ENCODE measurements at places on chromosomes 3 and 15.

DNA sequence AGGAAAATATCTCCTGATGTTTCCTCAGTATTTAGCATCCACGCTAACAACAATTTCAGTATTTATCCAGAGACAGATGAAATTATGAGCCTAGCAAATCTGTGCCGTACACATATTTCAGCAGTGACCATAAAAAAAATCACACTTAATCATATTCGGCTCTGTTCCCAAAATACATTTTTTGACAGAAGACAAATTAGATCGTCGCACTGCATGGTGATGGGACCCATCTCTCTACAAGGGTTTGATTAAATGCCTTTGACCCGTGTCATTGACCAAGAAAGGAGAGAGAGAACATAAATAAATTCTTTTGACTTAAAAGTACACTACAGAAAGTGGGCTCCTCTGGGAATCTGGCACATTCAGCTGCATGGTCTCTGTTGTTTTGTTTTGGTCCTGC lies 215.3 kb upstream of the SEMA6D start:
- DNase-seq, result no peak

DNA sequence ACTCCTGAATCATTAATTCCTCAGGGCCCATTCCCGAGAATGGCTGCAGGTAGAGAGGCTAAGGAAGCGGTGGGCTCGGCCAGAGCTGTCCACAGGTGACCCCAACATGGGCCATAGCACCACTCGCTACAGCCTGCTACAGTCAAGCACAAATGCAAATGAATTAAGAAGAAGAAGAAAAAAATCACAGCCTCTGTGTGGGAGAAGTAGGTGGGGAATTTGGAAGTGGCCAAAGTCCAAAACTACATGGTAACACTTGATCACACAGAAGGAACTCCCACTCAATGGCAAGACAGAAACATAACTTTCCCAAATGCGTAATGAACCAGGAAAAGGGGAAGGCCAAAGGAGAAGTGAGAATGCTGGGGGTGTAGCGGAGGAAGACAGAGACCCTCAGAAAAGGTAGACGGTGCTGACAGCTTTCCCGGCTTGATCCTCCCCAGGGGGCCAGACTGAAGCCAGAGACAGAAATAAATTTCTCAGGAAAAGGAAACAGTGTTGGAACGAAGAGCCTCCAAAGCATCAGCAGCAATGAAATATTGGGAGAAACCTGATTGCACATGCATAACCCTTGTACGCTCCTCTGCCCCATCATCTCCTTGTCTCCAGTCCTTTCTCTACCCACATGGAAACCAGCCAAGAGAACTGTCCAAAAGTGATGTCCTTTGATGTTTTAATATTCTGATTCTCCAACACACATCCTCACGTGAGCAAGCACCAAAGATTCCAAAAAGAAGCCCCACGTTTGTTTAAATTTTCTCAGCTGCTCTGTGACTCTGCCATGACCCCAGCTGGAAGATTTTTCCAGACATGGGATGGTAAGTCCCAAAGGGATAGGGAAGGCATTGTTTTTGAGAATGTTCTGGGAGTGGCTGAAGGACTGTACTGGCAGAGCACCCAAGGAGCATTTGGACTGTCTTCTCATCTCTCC lies 107.6 kb downstream of the OXNAD1 start:
- DNase-seq, result no peak

- DNase-seq, result no peak
Observed at GRCh38 chr15:83775738-83776137, 121.8 kb downstream of the ADAMTSL3 start.

DNA sequence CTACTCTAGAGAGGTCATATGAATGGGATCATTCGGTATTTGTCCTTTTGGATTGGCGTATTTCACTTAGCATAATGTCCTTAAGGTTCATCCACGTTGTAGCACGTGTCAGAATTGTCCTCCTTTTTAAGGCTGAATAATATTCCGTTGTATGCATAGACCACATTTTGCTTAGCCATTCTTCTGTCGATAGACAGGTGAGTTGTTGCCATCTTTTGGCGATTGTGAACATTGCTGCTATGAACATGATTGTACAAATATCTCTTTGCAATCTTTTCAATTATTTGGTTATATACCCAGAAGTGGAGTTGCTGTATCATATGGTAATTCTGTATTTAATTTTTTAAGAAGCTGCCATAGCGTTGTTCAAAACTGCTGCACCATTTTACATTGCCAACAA lies 52.4 kb upstream of the GOLGA8J start:
- no peak for DNase-seq

- no peak for DNase-seq
Observed at GRCh38 chr3:40468018-40468417, 8.9 kb upstream of the ZNF619 start.

- DNase-seq, result no peak
Observed at GRCh38 chr3:124577494-124578167, 152.6 kb upstream of the UMPS start.

DNA sequence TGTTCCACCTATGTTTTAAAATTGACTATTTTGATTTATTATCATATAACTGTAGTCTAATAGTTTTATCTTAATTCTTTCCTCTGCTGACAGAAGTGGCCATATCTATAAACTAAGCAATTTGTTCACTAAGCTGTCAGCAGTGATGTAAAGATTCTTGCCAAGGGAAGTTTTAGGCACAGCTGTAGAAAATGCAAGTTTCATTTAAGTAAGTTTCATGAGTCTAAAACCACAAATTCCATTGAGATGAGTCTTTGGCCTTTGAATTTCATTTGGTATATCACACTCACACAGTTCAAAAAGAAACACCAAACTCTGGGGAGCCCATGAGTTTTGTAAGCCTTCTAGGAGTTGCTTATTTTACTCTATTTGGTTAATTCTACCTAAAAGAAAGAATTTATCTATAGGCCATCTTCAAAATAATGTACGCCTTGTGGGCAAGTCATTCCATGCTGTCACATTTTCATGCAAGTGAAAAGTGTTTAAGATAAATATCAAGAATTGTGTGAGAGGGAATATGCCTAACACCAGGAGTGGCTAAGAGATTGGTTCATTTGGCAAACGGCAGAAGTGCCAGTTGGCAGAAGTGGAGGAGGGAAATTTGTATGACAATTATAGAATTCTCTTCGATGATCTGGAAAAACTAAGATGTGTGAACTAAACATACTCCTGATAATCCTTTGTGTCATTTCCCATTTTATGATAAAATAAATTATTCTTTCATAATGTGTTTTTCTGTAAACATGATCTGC lies 292.9 kb downstream of the ZIC4 start:
- no peak for DNase-seq

DNA sequence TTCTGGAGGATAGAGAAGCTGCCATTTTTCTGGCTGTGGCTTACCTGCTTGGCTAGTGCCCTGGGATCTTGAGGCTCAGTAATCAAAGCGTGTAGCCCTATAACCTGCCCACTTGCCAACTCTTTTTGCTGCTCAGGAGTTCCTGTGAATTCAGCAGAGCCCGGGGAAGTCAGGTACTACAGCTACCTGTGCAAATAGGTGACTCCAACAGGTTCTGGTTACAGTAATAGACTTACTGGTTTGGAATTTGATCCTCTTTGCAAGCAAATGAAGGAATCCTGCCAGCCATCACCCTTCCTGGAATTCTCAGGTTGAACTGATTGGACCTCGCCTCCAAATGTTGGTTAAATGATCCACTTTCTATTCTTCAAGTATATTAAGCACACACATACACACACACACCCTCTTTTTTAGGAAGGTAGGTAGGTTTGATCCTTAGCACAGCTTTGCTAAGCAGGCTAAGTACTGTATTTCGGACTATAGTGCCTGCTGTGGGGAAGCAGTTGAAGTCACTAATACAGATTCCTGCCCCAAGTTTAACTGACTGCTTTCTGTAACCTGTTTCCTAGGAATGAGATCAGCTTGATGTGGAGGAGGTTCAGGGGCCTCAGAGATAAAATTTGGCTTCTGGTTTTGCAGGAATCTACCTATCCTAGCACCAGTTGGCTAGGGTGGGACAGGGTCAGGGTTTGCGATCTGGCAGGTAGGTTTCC lies 2.3 kb downstream of the PPCDC start:
- DNase-seq, result peak; percentile 32

- DNase-seq, result no peak
Observed at GRCh38 chr3:23728601-23729117, 77.1 kb upstream of the UBE2E1 start.

- DNase-seq, result peak; percentile 51
Observed at GRCh38 chr3:183213415-183214276, 39.4 kb upstream of the B3GNT5 start.

GRCh38 chr15:32880642-32881041 lies 162.8 kb downstream of the GREM1 start:
- DNase-seq, result no peak

DNA sequence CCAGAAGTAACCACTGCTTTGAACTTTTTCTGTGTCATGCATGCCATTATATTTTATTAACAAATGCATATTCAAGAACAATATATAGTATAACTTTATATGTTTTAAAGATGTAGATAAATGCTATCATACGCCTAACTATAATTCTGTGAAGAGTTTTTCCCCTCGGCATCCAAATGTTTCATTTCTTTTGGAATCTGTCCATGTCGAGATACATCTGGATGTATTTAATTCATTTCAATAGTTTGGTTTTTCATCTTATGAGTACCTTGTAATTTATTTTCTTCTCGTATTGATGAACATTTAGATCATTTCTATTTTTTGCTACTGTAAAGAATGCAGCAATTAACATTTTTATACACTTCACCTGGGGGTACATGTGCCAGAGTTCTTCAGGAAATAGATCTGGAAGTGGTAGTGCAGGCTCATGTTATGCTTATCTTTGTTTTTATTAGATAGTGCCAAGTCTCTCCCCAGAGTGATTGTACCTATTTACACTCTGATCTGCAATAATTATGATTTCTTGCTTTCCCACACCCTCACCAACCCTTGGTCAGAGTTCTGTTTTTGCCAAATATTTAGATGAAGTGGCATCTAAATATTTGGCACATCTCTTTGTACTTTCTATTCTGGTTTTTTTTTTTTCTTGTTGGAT lies 29.7 kb downstream of the USP13 start:
- DNase-seq, result no peak

- DNase-seq, result no peak
Observed at GRCh38 chr3:51354172-51354571, 30.9 kb upstream of the MANF start.

GRCh38 chr3:60584250-60584649 lies 667.0 kb downstream of the FHIT start:
- DNase-seq, result no peak

DNA sequence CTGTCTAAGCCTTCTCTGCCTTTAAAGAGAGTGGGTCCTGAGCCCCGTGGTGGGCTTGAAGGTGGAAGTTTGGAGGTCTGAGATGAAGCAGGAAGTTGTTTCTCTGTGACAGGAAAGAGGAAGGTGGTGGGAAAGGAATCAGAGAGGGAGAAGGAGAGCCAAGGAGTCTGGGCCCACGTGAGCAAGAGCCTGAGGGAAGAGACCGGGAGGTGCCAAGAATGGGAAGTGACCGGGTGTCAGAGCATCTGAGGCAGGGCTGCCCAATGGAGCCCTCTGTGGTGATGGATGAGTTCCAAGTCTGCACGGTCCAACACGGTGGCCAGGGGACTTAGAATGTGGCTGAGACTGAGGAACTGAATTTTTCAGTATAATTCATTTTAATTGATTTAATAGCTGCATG lies 24.6 kb downstream of the ALDH1L1 start:
- no peak for DNase-seq

DNA sequence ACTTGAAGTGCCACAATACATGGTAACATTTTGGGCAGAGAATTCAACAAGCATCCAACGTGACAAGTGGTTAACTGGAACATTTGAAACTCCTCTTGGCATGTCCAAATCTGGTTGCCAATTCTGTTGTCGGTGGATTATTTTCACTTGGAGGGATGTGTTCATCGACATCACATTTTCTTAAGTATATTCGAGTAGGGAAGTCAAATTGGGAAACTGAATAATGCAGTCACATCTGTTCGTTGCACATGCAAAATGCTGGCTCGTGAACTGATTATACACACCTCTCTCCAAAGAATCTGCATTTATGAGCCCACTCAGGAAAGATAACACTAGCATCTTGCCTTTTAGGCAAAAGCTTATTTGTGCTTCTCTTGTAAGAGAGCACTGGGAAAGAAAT lies 139.7 kb downstream of the LIPC start:
- no peak for DNase-seq

DNA sequence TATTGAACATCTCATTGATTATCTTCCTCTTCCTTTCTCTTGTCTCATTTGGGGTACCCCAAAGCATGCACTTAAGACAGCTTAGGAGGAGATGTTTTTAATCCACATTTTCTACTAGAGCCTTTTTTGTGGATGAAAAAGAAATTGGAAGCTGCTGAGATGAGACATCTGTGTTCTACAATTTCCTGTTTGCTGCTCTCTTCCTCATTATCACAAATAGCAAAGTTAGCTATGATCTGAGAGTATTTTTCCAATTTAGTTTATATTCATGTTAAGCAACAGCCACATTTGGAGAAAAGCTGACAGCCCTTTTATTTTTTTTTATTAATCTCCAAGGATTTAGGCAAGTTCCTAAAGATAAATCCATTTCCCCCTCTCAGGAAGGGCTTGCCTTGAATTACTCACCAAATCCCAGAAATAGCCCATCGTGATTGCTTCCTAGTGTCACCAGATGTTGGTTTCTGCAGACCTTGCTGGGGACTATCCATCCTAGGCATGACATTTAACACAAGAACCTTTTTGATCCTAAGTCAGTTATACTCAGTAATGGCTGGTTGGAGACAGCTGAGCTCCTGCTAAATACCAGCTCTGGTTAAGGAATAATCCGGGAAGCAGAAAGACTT lies 70.8 kb upstream of the FILIP1L start:
- no peak for DNase-seq

DNA sequence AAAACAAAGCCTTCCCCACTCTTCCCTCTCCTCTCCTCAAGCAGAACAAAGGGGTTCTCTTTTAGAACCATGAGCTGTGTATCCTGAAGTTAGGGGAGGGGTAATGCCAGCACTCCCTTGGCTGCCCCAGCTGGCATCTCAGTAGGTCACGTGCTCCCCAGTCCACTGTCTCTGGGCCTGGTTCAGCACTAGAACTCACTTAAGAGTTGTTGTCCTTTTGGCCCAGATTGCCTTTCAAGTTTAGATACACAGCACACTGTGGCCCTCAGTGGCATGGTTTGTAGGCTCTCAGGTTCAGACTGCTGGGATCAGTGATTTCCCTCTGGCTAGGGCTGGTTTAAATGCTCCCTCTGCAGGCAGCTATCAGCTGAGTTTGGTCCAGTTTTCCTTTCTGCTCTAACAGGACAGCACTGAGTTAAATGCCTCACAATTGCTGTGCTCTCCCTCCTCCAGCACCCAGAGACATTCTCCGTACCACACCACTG lies 188.4 kb upstream of the ST8SIA2 start:
- peak; percentile 20 for DNase-seq

DNA sequence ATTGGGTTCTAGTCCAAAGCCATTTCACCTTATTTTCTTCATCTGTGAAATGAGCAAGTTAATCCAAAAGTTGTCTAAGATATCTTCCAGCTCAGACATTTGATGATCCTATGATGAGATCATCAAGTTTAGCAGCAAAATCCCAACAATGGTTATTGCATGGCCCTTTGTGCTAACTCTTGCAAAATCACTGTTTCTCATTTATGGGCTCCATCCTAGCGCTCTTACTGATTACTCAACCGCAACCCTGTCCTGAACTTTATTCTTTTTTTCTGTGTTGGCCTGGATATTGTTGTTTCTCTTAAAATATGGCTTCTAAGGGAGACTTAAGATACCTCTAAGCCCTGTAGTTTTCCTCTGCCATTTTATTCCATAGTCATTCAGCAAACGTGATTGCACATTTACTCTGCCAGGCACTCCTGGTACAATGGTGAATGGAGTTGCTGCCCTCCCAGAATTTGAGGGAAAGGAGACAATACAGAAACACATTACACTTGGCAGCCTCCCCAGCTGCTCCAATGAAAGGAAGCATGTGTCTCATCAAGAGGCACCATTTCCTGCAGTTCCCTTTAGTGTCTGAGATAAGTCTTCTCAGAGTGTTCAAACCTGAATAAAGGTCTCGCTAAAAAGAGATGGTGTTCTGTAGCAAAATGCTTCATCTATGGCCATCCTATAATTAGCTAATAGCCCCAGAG lies 4.4 kb downstream of the GXYLT2 start:
- DNase-seq, result peak; percentile 43
